Stimulated activated CD4-positive, alpha-beta T cell treated with anti-CD3 and anti-CD28 coated beads, Interleukin-1b, Interleukin-23, amount 100 ng/mL, for 1 hour (primary cell): ENCODE measurements at places on chromosomes 5 and 9.

GRCh38 chr5:121019106-121019505 lies 555.0 kb downstream of the PRR16 start:
- DNase-seq, result no peak

DNA sequence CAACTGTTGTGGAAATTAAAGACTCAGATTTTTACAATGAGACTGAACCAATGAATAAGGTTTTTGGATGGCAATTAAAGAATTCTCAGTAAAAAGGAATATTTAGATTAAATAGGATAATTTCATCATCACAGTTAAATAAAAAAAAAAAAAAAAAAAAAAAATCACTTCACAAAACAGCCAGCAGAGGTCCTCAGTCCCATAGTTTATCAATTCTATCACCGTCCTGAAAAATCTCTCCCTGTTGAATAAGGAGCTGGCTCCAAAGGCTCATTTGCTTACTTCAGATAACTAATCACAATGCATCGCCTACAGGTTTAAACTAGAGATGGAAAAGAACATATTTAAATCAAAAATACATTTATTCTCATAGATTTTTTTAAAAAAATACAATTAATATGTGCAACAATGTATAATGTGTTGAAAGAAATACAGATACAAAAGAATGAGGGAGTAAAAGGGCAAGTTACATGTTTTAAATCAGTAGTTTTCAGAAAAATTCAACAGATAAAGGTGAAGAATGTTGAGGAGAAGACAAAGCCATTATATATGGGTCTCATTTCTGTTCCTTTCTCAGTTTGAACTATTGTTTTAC lies 175.8 kb upstream of the CHD1 start:
- no peak for DNase-seq

GRCh38 chr5:14469551-14470377 lies 111.8 kb upstream of the OTULINL start:
- no peak for DNase-seq

GRCh38 chr5:126208691-126209090 lies 214.5 kb upstream of the GRAMD2B start:
- no peak for DNase-seq

DNA sequence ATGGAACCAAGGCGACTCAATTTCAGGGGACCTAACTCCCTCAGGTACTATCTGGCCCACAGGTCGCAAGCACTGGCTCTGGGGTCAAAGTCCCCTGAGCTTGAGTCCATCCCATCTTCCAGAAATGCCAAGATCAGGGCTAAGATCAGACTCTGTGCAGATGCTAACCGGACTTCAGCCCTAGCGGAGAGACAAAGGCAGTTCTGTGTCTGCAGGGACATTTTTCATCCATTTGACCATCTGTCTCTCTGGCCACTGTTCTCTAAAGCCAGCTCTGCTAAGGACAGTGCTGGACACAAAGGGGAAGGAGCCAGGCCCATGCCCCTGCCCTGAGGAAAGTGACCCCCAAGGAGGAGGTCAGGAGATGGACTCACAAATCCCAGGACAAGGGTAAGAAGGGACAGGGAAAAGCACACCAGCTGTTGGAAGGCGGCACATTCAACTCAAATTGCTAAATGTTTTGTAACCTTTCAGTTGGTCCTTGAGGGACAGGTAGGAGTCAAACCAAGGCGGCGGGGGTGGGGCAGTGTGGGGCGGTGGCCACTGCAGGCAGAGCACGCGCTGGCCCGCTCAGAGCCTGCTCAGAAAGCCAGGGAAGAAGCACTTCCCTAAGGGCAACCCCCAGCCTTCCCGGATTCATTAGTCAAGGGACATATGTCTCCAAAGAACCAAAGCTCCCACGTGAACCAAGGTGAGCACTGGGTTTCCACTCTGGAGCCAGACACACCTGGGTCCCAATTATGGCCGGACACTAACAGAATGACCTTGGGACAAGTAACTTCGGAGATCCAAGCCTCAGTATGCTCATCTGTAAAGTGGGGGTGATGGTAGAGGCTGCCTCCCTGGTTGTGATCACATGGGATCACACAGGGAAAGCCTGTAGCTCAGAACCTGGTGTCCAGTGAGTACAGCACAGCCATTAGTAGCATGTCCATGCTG lies 42.8 kb downstream of the STK10 start:
- no peak for DNase-seq

- no peak for DNase-seq
Measured at GRCh38 chr9:131826966-131827525, 87.2 kb upstream of the RAPGEF1 start.

- no peak for DNase-seq
Measured at GRCh38 chr9:120697448-120697847, 16.8 kb downstream of the MEGF9 start.

DNA sequence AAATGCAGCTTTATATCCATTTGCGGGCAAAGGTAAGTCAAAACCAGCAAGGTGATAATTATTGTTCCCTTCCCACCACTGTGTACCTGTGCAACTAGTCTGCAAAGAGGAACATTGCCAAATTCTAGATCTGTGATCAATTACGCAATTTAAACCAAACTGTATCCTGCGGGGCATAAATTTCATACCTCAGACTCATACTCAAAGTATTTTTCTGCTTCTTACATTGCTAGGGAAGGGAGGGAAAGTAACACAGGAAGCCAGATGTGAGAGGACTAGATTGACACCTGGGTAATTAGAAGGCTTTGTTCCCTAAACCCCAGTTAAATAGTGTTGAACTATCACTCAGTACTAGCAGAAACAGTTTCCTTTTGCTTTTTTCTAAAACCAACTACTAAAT lies 240.2 kb upstream of the ZNF608 start:
- no peak for DNase-seq
